ENCODE measurements at places on chromosomes 2 and 18. TPM values are rescaled to one million over a fixed set of nuclear protein-coding genes. Genes with fewer than 3 reads are reported as not detected.

Gene LONRF2
- total RNA-seq = 1.7 TPM

Gene GLI2
- total RNA-seq = 1.3 TPM

- H3K27ac ChIP-seq = no peak overlapping the region
- H3K4me3 ChIP-seq = no peak overlapping the region
- H3K36me3 ChIP-seq = no peaks in the 10 kb centered on the region
- DNase-seq = no peak
- no peaks in the 10 kb centered on the region for H3K27me3 ChIP-seq
These were observed 24.6 kb downstream of the INSIG2 start for GRCh38 chr2:118112771-118113334.

Gene CDK15
- total RNA-seq = 0.47 TPM

DNA sequence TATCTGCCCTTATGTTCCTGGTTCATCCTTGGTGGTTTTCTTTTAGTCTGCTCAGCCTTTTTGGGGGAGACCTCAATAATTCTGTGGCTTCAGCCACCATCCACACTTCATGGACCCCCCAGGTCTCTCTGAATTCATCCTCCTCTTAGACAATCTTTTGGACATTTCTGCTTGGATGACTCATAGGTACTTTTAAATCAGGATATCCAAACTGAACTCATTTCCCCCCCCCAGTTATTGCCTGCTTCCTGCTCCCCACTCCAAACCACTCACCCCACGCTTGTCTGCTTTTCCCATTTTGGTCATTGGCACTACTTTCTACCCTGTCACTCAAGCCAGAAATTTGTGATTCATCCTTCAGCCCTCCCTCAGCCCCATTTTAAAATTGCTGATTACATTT is 78.5 kb downstream of the TANC1 start:
- no peak overlapping the region for H3K4me3 ChIP-seq
- DNase-seq = no peak
- no peaks in the 10 kb centered on the region for H3K27me3 ChIP-seq

DNA sequence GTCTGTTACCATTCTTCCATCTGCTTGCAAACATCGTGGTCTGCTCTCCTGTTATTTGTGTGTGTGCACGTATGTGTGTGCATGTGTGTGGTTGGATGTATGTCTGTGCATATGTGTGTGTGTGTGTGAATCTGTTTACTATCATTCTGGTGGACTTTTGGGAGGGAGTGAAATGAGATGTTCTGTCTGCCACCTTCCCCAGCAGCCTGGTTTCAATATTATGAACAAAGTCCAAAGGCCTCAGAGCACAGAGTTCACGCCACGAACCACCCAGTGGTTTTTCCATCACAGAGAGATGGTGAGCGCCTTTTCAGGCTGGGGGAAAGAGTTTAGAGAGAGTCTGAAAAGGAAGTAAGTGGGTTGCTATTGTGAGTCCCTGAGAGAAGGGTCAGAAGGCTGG is 67.1 kb upstream of the YWHAQ start:
- H3K36me3 ChIP-seq = no peaks in the 10 kb centered on the region
- H3K4me1 ChIP-seq = no peaks in the 10 kb centered on the region
- H3K27me3 ChIP-seq = no peaks in the 10 kb centered on the region
- H3K27ac ChIP-seq = no peak overlapping the region

DNA sequence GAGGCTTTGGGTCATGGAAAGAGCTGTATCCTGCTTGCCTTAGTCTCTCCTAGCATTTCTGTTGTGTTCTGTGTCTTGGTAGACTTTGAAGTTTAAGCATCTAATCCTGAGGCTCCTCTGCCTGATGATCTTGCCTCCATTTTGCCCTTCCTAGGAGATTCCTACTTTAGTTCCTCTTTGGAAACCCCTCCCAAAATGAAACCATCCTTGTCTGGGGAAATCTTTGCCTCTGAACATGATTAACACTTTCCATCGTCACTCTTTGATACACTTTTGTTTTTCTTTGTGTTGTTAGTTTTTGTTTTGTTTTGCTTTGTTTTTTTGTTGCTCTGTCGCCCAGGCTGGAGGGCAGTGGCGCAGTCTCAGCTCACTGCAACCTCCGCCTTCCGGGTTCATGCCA is 9.2 kb downstream of the ATG16L1 start:
- H3K4me3 ChIP-seq = no peak overlapping the region
- H3K4me1 ChIP-seq = no peaks in the 10 kb centered on the region
- no peak overlapping the region for H3K27ac ChIP-seq
- no peak for DNase-seq
- peaks cover 35% of the 10 kb centered on the region for H3K36me3 ChIP-seq

GRCh38 chr2:65775839-65776238 is 343.4 kb upstream of the SPRED2 start:
- no peak overlapping the region for H3K4me3 ChIP-seq
- no peaks in the 10 kb centered on the region for H3K4me1 ChIP-seq
- H3K27ac ChIP-seq = no peak overlapping the region
- no peaks in the 10 kb centered on the region for H3K27me3 ChIP-seq
- H3K36me3 ChIP-seq = no peaks in the 10 kb centered on the region

- H3K36me3 ChIP-seq = no peaks in the 10 kb centered on the region
- no peaks in the 10 kb centered on the region for H3K27me3 ChIP-seq
- DNase-seq = peak; percentile 20
- no peak overlapping the region for H3K27ac ChIP-seq
- H3K4me1 ChIP-seq = no peaks in the 10 kb centered on the region
These were observed 30.9 kb downstream of the GAREM1 start for GRCh38 chr18:32439802-32440201.

DNA sequence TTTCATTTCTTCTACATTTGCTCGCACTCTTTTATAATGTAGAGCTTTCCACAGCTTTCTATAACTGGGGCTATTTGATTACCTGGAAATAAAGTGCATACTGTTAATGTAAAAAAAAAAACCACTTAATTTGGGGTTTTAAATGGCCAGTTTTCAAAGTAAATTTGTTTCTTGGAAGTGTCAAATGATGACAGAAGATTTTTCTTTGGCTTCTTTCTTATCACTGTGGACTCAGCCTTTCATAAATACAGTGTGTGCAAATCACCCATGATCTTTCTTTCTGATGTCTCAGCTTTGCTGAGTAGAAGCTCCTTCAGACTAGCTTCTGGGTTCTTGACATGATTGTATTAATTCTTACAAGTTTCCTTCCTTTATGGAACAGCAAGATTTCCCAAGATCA is 525.6 kb downstream of the PARD3B start:
- no peaks in the 10 kb centered on the region for H3K4me1 ChIP-seq
- no peak overlapping the region for H3K4me3 ChIP-seq
- no peak for DNase-seq
- H3K36me3 ChIP-seq = no peaks in the 10 kb centered on the region
- H3K27ac ChIP-seq = no peak overlapping the region

Gene DIS3L2
- total RNA-seq = 32.3 TPM

Gene TRMT61B
- total RNA-seq = 12.4 TPM

GRCh38 chr2:38502107-38502506 is 100.6 kb downstream of the HNRNPLL start:
- no peaks in the 10 kb centered on the region for H3K36me3 ChIP-seq
- no peaks in the 10 kb centered on the region for H3K4me1 ChIP-seq
- no peaks in the 10 kb centered on the region for H3K27me3 ChIP-seq
- no peak overlapping the region for H3K4me3 ChIP-seq
- DNase-seq = no peak

DNA sequence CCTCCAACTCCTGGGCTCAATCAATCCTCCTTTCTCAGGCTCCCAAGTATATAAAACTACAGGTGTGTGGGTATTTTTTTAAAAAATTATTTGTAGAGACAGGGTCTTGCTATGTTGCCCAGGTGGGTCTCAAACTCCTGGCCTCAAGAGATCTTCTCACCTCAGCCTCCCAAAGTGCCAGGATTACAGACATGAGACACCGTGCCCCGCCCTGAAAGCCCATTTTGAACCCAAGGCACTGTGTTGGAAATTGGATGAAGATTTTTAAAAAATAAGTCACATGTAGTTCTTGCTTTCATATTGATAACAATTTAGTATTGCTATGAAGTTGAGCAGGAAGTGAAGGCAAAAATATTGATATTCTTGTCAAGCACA is 472.5 kb upstream of the TNP1 start:
- no peaks in the 10 kb centered on the region for H3K4me1 ChIP-seq
- no peak overlapping the region for H3K27ac ChIP-seq
- H3K4me3 ChIP-seq = no peak overlapping the region

- H3K36me3 ChIP-seq = no peaks in the 10 kb centered on the region
- H3K4me1 ChIP-seq = no peaks in the 10 kb centered on the region
- H3K27me3 ChIP-seq = no peaks in the 10 kb centered on the region
- DNase-seq = no peak
- H3K27ac ChIP-seq = no peak overlapping the region
These were observed 184.0 kb downstream of the TMEM18 start for GRCh38 chr2:493228-493627.

DNA sequence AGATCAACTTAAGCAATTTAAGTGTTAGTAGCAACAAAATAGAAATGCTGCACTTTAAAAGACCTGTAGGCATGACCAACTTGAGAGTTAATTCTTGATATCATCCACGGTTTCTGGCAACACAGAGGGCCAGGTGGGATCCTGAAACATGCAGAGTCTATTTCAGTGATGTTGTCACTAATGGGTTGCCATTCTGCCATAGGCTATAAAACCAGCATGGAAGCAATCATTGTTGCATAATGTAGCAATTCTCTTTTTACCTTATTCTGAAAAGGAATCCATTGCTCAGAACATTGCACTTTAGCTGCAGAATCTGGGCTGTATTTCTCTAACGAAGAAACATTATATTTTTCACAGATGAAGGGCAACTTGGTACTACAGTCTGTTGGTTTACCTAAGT is 53.9 kb upstream of the CD302 start:
- no peaks in the 10 kb centered on the region for H3K4me1 ChIP-seq
- no peak for DNase-seq

DNA sequence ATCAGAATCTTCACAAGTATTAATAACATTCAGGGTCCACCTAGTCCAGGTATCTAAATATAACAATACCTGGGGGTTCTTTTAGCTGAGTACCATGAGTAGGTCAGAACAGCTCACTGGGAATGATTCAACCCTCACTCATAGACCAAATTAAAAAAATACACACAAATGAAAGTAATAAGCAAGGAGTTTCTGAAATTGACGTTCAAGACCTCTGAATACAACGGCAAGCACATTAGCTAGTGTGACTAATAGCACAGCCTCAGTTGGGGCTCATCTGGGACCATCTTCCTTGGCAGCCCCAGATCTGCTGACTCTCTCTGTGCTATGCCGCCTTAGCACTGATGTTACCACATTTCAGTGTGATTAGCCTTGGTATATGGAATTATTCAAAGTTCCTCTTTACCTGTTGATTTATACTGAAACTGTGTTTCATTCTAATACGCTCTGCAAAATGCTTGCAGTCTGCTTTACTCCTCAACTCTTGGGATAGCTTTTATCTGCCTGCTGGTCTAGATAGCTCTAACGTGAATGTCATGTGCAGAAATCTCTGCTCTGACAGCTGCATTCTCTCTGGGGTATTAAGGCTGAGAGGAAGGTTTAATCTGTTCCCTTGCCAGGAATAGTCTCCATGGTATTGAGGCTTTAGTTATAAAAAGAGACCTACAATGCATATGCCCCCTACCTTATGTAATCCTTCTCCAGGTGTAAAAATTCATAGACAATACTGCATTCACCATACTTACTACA is 153.3 kb downstream of the METTL4 start:
- H3K36me3 ChIP-seq = no peaks in the 10 kb centered on the region
- no peaks in the 10 kb centered on the region for H3K27me3 ChIP-seq
- no peak overlapping the region for H3K4me3 ChIP-seq
- no peak overlapping the region for H3K27ac ChIP-seq
- no peak for DNase-seq

Gene FAM110C
- 24.6 TPM for total RNA-seq

- DNase-seq = no peak
- no peaks in the 10 kb centered on the region for H3K4me1 ChIP-seq
- H3K27me3 ChIP-seq = no peaks in the 10 kb centered on the region
- no peak overlapping the region for H3K4me3 ChIP-seq
- H3K27ac ChIP-seq = no peak overlapping the region
- H3K36me3 ChIP-seq = no peaks in the 10 kb centered on the region
These were observed 211.8 kb downstream of the NRXN1 start for GRCh38 chr2:50820176-50820575.

- no peaks in the 10 kb centered on the region for H3K27me3 ChIP-seq
- H3K4me1 ChIP-seq = peaks cover 5% of the 10 kb centered on the region
- H3K4me3 ChIP-seq = peak overlapping the region; percentile 92
- H3K27ac ChIP-seq = peak overlapping the region; percentile 93
- H3K36me3 ChIP-seq = no peaks in the 10 kb centered on the region
- peak; percentile 44 for DNase-seq
These were observed 722 bp downstream of the ACSL3 start for GRCh38 chr2:222861411-222862105.

DNA sequence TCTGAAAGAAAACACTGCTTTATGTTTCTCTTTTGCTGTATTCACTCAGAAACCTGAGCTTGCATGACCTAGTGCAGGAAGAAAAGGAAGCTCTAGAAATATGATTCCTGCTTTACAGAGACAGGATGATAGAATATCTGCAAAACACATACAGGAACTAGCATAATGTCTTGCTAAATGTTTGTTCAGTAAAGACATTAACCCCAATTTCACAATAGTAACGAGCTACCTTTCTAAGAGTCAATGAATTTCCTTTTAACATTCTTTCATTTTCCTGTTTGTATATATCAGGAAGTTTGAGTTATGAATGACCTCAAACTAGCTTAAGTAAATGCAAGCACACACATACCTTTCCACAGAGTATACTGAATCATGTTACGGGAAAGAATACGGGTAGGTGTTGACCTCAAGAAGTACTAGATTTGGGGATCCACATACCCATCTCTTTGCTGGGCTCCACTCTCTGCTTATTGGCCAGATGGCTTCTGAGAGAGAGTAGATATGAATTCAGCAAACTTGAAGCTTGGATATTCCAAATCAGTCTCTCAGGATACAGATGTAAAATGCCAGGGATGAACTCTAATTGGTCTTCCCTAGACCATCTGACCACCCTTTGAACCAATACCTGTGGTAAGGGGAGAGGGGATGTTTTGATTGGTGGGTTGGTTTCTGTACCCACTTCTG is 18.2 kb upstream of the ACSL3 start:
- H3K36me3 ChIP-seq = no peaks in the 10 kb centered on the region
- peaks cover 3% of the 10 kb centered on the region for H3K4me1 ChIP-seq
- no peaks in the 10 kb centered on the region for H3K27me3 ChIP-seq
- H3K4me3 ChIP-seq = no peak overlapping the region
- H3K27ac ChIP-seq = peak overlapping the region; percentile 19

DNA sequence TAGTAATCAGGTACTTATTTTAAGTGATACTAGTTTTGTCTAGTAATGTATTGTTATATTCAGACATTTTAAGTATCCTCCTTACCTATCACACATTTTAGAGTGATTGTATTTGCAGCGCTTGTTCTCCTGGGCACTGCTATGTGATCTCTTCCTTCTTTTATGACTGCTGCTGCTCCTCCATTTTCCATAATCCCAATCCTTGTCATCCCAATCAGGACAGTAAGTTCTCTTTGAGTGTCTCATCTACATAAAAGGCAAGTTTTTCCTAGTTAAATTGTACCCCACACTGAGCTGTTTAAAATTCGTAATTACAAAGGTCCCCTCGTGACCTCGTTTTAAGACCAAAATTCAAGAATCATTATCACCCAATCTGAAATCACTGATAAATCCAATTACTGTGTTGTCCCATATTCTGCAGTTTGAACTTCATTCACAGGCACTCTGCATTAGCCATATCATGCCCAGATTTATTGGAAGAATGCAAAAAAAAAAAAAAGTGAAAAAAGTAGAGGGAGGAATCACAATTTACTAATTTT is 2.8 kb downstream of the CLK1 start:
- no peak for DNase-seq
- no peaks in the 10 kb centered on the region for H3K27me3 ChIP-seq
- peak overlapping the region; percentile 96 for H3K4me3 ChIP-seq
- peaks cover 12% of the 10 kb centered on the region for H3K4me1 ChIP-seq
- peaks cover 17% of the 10 kb centered on the region for H3K36me3 ChIP-seq

Gene SERPINB3
- not detected for total RNA-seq

- no peak for DNase-seq
- H3K4me3 ChIP-seq = no peak overlapping the region
- H3K36me3 ChIP-seq = no peaks in the 10 kb centered on the region
- no peak overlapping the region for H3K27ac ChIP-seq
- no peaks in the 10 kb centered on the region for H3K4me1 ChIP-seq
These were observed 48.8 kb upstream of the ITSN2 start for GRCh38 chr2:24409171-24409570.

Gene LIPG
- total RNA-seq = 25.5 TPM
